Diencephalon (tissue), 1 donor: ENCODE measurements at places on chromosomes 7 and 10. TPM values are rescaled to one million over a fixed set of nuclear protein-coding genes. Genes with fewer than 3 reads are reported as not detected.

Gene SPDYE5
- not detected for total RNA-seq

Gene RAB19
- not detected for total RNA-seq

Gene OR2A5
- total RNA-seq = not detected

Gene ITGA8
- total RNA-seq = 6.5 TPM

Gene SCART1
- total RNA-seq = 1.2 TPM

Gene HDAC9
- total RNA-seq = 68.3 TPM

Gene SLC18A3
- 2.8 TPM for total RNA-seq

Gene CADPS2
- total RNA-seq = 36.2 TPM

Gene HECW1
- 48.0 TPM for total RNA-seq

Gene C10orf143
- total RNA-seq = 1.4 TPM

Gene WAPL
- total RNA-seq = 57.9 TPM

Gene OPALIN
- total RNA-seq = not detected

Gene CALML5
- total RNA-seq = not detected

Gene CELF2
- total RNA-seq = 102 TPM

Gene CPSF4
- total RNA-seq = 27.0 TPM

Gene IL2RA
- not detected for total RNA-seq

Gene ECHS1
- 48.4 TPM for total RNA-seq

Gene PPA1
- total RNA-seq = 207 TPM

Gene UMAD1
- total RNA-seq = 13.4 TPM

Gene CABCOCO1
- total RNA-seq = 5.5 TPM

Gene AMPH
- total RNA-seq = 61.6 TPM

Gene CRPPA
- 11.8 TPM for total RNA-seq

Gene CREB5
- 9.2 TPM for total RNA-seq

Gene SLC29A4
- 18.7 TPM for total RNA-seq

Gene SFRP4
- total RNA-seq = 3.2 TPM

Gene ATG9B
- 3.9 TPM for total RNA-seq

Gene HKDC1
- 2.1 TPM for total RNA-seq

Gene OR2A42
- under 0.01 TPM for total RNA-seq

Gene LMOD2
- not detected for total RNA-seq

Gene CCL26
- not detected for total RNA-seq

Gene AQP1
- 7.6 TPM for total RNA-seq

Gene KLHDC10
- total RNA-seq = 116 TPM

Gene EPHB6
- 21.9 TPM for total RNA-seq

Gene ACHE
- total RNA-seq = 73.4 TPM

Gene STAG3
- total RNA-seq = 0.69 TPM

Gene MEOX2
- 0.23 TPM for total RNA-seq

Gene IL15RA
- total RNA-seq = not detected

Gene IKZF5
- total RNA-seq = 10.6 TPM

Gene MRC1
- 3.0 TPM for total RNA-seq

Gene CHAT
- 2.3 TPM for total RNA-seq

Gene SLC26A3
- total RNA-seq = not detected

Gene NUB1
- total RNA-seq = 38.3 TPM

Gene HMX3
- 2.8 TPM for total RNA-seq

Gene ANKRD61
- 0.46 TPM for total RNA-seq

Gene FXYD4
- not detected for total RNA-seq

Gene SERPINE1
- total RNA-seq = 0.23 TPM

Gene IFIT2
- 11.1 TPM for total RNA-seq

Gene DKK1
- total RNA-seq = 5.3 TPM
